ENCODE measurements at places on chromosomes 16 and 17. TPM values are rescaled to one million over a fixed set of nuclear protein-coding genes. Genes with fewer than 3 reads are reported as not detected.

Gene TAC4
- polyA plus RNA-seq = not detected

GRCh38 chr16:54538276-54538675, 251.7 kb upstream of the IRX3 start:
- no peak for DNase-seq

DNA sequence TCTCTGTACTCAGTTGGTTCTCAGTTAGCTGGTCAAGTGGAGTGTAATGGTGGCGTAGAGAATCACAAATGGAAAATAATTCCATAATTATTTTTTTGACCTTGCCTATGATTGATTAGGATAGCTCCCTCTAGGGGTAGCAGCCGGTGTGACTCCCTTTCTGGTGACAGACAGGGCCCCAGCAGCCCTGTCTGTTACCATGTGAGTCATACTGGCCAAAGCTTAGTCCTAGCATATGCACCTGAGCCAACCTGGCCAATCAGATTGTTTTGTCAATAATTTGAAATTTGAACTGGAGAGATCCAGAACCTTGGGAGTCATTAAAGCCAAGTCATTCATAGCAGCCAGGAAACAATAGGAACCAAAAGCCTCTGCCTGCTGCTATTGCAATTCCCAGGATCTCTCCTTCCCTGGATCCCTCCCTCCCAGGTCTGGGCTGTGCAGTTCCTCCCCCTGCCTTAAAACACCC, 5.6 kb downstream of the PNPO start:
- no peak for DNase-seq

DNA sequence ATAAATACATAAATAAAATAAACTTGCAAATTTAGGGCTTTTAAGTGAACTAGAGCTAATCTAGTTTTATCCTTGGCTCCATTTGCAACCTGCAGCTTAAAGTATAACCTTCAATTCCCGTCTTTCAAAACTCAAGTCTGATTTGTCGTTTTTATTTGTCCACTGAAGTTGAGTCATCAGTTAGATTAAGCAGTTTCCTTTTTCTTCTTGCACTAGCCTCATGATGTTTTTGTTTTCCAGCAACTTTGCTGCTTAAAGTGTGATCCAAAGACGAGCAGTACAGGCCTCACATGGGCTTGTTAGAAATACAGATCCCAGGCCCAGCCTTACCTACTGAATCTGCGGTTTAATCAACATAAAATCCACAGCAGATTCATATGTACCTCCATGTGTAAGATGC, 13.8 kb downstream of the ARSG start:
- DNase-seq = no peak

Gene KRT32
- 0.33 TPM for polyA plus RNA-seq

DNA sequence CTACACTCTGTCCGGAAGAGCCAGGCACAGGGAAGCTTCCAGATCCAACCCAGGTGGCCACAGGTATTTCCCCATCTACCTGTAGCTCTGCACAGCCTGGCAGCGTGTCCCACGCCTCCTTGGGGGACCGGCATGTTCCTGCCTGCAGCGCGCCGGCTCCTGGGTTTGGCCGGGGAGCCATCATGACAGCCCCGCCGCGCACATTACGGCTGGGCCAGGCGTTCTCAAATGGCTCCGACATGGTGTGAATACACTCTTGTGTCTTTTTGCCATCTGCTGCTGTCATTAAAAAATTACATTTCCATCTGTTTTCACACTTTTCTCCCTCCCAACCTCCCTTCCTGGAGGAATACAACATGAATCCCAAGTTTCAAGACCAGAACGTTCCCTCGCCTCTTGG, 8.0 kb upstream of the GINS2 start:
- DNase-seq = no peak

DNA sequence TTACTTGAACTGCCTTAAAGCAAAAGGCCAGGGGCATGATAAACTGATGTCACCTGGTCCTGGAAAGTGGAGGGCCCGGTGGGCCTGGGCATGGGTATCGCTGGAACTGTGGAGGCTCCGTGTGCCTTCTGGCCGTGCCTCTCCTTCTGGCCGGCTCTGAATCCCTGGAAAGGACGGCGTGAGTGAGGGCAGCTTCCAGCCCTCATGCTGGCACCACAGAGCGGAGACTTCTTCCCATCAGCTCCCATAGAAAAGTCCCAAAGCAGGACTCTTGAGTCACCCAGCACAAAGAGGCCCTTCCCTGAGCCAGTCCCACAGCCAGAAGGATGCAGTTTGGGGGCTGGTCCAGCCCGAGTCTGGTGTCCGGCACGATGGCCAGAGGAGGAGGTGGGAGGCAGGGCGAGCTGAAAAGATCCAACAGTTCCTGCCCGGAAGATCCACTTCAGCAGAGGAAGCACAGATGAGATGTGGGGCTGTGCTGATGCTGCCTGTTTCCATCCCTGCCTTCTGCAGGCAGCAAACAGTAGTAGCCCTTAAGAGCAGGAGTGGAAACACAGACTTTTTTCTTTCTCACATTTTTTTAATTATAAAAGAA, 7.8 kb downstream of the GAA start:
- DNase-seq = no peak

- DNase-seq = no peak
Observed at GRCh38 chr16:6910301-6910700, 422.3 kb upstream of the RBFOX1 start.

DNA sequence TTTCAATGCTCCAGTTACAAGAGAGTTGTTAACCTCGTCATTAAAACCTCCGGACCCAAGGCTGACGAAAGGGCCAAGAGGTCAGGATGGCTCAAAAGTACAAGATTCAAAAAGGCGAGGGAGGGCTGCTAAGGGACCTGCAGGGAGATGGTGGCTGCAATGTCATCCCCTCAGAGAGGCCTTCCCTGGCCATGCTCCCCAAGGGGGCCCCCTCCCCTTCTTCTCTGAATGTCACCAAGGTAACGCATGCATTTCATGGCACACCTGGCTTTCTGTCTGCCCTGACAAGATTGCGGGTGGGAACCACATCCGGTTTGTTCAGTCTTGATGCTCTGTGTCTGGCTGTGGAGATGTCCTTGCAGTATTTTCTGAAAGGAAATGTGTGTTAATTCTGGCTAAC, 89.9 kb downstream of the C16orf78 start:
- peak; percentile 4 for DNase-seq

Gene CCDC144A
- 0.28 TPM for polyA plus RNA-seq

DNA sequence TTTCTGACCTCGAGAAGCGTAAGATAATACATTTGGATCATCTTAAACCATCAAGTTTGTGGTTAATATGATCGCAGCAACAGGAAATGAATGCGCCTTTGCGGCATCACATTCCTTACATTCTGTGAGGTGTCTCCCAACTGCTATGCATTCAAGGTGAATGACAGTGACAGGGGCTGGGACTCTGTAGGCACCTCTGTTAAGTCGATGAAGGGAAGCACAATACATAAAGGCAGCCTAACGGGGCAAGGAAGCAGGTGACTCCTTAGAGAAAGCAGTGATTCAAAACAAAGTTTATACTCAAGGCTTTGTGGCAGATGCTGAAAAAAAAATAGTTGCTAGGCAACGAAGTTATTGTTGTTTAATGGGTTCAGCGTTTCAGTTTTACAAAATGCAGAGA, 21.6 kb upstream of the EVPL start:
- no peak for DNase-seq

GRCh38 chr17:14308965-14309879, 8.3 kb downstream of the HS3ST3B1 start:
- DNase-seq = peak; percentile 96

Gene DPEP3
- polyA plus RNA-seq = 0.05 TPM

GRCh38 chr17:17621254-17621653, 29.7 kb upstream of the PEMT start:
- no peak for DNase-seq

GRCh38 chr16:48076455-48077012, 79.3 kb downstream of the ABCC12 start:
- DNase-seq = no peak

DNA sequence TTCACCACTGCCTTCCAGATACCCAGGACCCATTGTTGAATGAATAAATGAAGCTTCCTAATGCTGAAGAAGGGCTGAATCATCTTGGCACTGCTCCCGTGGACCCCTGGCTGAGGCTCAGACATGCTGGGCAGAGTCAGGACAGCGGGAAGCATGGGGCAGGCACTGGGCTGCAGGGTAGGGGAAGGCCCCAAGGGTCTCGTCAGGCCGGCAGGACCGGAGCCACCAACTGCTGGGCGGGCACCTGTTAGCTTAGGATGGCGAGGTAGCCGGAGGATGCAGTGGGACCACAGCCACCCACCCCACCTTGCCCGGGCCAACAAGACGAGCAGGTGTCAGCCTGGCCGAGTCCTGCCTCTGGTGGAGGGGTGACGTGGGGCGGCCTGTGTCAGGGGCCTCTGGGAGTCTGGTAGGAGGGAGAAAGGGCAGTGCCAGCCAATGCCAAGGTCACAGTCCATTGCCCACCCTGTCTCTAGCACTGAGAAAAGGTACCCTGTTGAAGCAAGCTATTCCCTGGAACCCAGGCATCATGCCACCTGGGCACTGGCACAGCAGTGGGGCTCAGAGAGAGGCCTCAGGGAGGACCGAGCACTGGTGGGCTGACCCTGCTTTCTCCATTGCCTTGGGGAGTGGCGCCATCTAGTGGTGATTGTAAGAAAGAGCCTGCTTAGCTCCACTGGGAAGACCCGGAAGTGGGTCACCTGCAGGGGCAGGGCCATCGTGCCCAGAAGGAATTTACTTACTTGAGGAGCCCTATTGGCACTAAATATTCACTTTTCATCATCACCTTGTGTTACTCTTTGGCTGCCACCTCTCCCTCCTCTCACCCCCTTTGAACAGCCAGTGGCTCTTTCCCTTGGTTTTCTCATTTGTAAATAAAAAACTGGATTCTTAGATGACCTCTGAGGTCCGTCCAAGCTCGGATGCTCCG, 3.0 kb upstream of the DLX3 start:
- peak; percentile 80 for DNase-seq

Gene CRYBA1
- polyA plus RNA-seq = not detected

Gene DPEP2
- 3.1 TPM for polyA plus RNA-seq
